ENCODE measurements at places on chromosomes 1 and 21. TPM values are rescaled to one million over a fixed set of nuclear protein-coding genes. Genes with fewer than 3 reads are reported as not detected.

DNA sequence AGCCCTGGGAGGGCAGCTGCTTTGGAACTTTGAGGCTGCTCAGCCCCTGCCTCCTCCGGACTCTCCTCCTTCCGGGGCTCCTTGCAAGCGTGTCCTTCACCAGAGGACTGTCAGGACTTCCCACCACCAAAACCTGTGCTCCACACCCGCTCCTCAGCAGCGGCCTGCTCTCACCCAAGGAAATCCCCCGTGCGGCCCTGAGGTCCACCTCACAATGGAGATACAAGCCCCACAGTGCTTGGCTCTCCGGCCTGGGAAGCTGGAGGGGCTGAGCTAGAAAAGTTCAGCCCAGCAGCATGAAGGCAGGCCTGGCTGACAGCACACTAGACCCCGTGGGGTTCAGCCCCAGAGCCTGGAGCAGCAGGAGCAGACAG, 33.6 kb downstream of the PGBD5 start:
- DNase-seq = no peak

Gene XCL1
- polyA plus RNA-seq = 0.19 TPM

GRCh38 chr1:116808200-116808847, 54.1 kb downstream of the CD2 start:
- no peak for DNase-seq

DNA sequence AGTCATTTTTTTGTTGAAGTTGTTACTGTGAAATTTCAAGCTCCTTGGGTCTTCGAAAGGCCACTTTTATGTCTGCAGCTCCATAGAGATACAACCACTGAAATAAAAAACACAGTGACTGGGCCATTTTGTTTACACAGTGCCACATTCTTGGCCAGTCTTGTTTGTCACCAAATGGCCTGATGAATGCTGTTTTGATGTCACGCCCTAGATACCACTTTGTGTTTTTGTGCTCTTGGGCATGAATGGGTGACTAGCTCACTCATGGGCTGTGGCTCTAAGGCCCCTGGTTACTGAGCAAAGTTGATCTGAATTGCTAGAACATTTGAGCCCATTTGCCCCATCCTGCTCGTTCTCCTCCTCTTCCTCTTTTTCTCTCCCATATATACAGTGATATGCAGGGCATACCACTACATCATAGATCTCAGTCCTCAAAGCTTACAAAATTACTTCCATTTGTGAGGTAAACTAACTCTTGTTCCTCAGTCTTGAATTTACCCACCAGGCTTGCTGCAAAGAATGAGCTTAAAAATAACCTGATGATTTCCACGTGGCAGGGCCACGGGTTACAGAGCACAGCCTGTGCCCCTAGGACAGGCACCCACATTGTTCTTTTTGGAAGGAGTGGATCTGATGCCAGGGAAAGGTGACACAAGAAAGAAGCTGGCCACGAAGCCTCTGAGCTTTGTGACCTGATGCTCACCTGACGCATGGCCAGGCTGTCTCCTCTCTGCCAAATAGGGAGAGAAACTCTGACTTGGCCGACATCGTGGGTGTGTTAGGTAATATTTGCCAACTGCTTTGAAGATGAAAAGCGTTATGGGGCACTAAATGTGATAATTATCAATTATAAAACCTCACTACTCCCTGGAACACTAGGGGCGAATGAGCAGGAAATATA, 92.4 kb downstream of the RUNX1 start:
- no peak for DNase-seq

Gene HOOK1
- 75.4 TPM for polyA plus RNA-seq

Gene RNU1-1
- not detected for polyA plus RNA-seq

GRCh38 chr1:39637361-39637760, 2.1 kb downstream of the HEYL start:
- no peak for DNase-seq

Gene ABCG1
- polyA plus RNA-seq = 8.5 TPM

Gene TENT5C
- polyA plus RNA-seq = 2.9 TPM

DNA sequence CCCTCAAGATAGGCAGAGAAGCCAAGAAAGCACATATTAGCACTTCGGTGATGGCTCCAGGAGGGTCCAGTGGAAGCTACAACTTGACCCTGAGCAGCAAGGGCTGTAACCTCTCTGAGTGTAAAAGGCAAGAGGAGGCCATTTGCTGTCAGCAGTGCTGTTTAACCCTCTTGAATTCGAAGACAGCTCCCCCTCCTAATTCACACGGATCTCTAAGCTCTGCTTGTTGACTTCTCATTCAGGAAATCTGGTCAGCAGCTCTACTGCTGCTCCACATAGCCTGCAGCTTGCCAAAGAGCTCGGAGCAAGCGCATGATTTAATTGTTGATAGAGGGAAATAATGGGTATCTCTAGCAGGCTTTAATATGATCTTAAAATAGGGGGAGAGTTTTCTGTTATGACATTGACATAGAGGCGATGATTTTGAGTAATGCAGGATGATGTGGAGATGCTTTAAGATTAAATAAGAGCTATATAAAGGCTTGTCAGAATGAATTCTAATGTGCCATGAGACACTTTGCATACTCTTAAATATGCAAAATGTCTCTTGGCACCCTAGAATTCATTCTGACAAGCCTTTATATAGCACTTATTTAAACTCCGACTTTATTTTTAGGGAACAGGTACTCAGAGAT, 79.4 kb upstream of the USH2A start:
- no peak for DNase-seq
